ENCODE measurements at places on chromosomes 6 and 20.

GRCh38 chr20:53859684-53860083 lies 210.7 kb downstream of the BCAS1 start:
- no peaks in the 10 kb centered on the region for H3K4me1 ChIP-seq
- no peaks in the 10 kb centered on the region for H3K36me3 ChIP-seq
- H3K27ac ChIP-seq, result no peak overlapping the region
- H3K4me3 ChIP-seq, result no peak overlapping the region

GRCh38 chr20:6580486-6580885 lies 187.0 kb upstream of the BMP2 start:
- no peaks in the 10 kb centered on the region for H3K4me1 ChIP-seq
- no peak for DNase-seq
- H3K36me3 ChIP-seq, result no peaks in the 10 kb centered on the region
- H3K4me3 ChIP-seq, result no peak overlapping the region
- no peak overlapping the region for H3K27ac ChIP-seq
- H3K27me3 ChIP-seq, result no peaks in the 10 kb centered on the region

DNA sequence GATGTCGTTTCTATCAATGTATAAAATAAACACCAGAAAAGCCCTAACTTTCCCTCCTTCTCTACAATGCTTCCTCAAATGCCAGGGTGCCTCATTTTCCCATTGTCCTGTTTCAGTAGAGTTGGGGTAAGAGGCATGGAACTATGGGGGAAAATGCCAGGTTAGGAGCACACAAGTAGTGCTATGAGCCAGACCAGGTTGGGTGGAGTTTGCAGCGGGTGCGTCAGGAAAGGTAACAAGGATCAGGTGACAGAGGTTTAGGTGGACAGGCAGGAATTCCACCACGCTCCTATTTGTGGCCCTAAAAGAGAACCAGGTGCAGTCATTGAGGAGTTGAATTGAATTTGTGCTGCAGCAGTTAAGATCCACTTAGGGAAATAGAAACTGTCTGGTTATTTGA lies 36.5 kb downstream of the SYTL3 start:
- H3K27ac ChIP-seq, result no peak overlapping the region
- no peaks in the 10 kb centered on the region for H3K36me3 ChIP-seq
- H3K4me3 ChIP-seq, result no peak overlapping the region
- no peaks in the 10 kb centered on the region for H3K4me1 ChIP-seq
- H3K27me3 ChIP-seq, result no peaks in the 10 kb centered on the region
- DNase-seq, result no peak

DNA sequence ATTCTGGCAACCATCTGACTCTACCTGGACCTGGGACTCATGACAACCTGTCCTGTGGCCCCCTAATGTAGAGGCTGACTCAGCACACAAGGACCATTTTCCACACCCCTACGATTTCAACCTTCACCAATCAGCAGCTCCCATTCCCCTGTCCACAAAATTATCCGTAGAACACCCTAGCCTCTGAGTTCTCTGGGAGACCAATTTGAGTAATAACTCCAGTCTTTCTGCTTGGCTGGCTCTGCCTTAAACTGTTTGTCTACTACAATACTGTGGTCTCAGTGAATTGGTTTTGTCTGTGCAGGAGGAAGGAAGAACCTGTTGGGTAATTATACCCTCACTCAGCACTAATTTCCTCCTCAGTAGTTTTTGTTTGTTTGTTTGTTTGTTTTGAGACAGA lies 99.3 kb upstream of the MRPS10 start:
- DNase-seq, result no peak
- H3K4me3 ChIP-seq, result no peak overlapping the region
- no peak overlapping the region for H3K27ac ChIP-seq
- H3K4me1 ChIP-seq, result no peaks in the 10 kb centered on the region

DNA sequence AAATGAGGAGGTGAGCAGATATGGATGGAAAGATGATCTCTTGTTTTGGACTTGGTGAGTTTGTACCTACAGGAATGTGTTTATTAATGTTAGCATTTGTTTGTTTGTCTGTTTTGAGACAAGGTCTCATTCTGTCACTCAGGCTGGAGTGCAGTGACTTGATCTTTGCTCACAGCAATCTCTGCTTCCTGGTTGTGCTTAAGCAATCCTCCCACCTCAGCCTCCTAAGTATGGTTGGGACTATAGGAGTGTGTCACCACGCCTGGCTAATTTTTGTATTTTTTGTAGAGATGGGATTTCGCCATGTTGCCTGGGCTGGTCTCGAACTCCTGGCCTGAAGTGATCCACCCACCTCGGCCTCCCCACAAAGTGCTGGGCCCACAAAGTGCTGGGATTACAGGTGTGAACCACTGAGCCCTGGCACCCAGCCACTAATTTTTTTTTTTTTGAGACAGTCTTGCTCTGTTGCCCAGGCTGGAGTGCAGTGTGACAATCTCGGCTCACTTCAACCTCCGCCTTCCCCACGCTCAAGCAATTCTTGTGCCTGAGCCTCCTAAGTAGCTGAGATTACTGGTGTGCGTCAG lies 7.1 kb downstream of the CASP8AP2 start:
- H3K27ac ChIP-seq, result no peak overlapping the region
- no peak for DNase-seq
- H3K4me1 ChIP-seq, result no peaks in the 10 kb centered on the region
- no peak overlapping the region for H3K4me3 ChIP-seq
- no peaks in the 10 kb centered on the region for H3K36me3 ChIP-seq

DNA sequence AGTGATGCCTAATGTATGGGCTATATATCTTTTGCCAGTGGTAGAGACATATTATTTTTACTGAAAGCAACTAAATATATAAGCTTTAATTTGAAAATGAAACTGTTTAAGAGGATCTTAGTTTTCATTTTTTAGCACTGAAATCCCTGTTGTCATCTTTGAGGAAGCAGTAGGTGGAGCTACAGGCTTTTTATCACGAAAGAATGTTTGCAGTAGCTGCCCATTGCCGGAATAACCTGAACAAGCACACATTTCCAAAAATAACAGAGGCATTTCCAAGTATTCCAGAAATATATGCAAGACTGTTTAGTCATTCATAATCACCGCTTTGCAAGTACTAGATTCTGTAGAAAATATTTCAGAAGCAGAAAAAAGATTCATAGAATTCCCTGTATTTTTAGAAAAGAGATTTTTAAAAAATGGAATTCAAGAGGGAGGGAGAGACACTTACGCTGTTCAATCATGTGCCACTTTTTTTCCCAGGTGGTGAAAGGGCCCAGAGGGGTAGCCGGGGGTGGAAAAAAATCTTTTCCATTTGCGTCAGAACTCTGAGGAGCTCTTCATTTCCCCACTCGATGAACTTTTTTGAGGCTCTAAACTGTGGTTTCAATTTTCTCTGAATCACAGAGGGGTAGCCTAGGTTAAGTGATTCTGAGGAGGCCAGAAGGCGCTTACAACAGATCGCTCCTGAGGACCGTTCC lies 142.5 kb upstream of the FERMT1 start:
- no peaks in the 10 kb centered on the region for H3K36me3 ChIP-seq
- H3K27me3 ChIP-seq, result no peaks in the 10 kb centered on the region
- H3K4me1 ChIP-seq, result no peaks in the 10 kb centered on the region
- H3K27ac ChIP-seq, result peak overlapping the region; percentile 79
- DNase-seq, result no peak
- H3K4me3 ChIP-seq, result peak overlapping the region; percentile 12

DNA sequence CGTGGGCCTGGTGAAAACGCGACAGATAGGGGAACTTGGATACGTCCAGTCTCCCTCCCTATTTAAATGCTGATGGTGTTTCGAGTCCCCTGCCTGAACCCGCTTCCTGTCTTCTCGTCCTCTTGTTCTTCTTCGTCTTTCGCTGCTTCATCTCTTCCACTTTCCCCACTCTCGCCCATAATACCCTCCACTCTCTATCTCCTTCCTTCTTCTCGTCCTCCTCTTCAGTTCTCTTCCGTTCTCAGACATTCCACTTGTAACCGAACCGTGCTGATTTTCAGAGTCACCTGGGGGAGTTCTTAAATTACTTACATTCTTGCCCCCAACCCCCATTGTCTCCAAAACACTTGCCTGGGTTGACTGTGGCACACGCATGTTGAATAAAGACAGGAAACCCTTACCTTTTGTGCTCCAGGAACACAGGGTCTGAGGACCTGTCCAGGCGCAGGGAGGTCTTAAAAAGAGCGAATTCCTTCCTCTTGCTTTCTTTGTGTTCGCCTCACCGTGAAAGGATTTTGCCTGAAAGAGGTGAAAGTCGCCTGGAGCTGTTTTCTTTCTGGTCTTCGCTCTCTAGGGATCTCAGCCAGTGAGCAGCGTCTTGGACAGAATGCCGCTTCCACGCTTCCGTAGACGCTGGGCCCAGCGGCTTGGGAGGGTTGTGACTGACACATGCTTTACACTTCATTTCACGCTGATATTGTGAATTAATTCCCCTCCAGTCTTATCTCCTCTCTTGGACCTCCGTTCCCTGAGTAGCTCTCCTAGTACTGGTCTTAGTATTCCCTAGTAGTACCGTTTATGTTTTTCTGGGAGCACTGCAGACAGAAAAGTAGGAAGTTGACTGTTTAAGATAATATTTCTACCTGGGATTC lies 184.0 kb downstream of the GPX5 start:
- H3K27me3 ChIP-seq, result peaks cover 10% of the 10 kb centered on the region
- H3K27ac ChIP-seq, result no peak overlapping the region
- no peak for DNase-seq
- H3K4me1 ChIP-seq, result no peaks in the 10 kb centered on the region

DNA sequence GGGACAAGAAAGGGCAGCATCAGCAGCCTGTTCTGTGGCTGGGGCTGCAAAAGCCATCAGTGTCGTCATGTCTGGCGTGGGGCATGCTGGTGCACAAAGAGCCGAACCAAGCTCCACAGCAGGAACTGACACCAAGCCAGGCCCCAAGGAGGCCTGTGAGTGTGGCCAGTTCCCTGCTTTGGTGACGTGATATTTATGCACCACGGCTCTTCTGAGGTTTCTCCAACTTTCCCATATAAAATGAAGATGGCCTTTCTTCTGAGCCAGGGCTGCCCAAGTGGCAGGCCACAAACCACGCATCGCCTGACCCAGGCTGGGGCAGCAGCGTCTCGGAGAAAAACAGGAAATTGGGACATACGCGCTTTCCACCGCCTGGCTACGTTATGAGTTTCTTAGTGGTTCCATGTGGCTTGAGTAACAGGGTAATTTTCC lies 109.9 kb downstream of the RIN2 start:
- H3K27ac ChIP-seq, result no peak overlapping the region
- H3K4me1 ChIP-seq, result no peaks in the 10 kb centered on the region
- no peak overlapping the region for H3K4me3 ChIP-seq
- no peaks in the 10 kb centered on the region for H3K36me3 ChIP-seq
- no peaks in the 10 kb centered on the region for H3K27me3 ChIP-seq

- H3K27me3 ChIP-seq, result no peaks in the 10 kb centered on the region
- H3K4me1 ChIP-seq, result peaks cover 15% of the 10 kb centered on the region
- no peaks in the 10 kb centered on the region for H3K36me3 ChIP-seq
- peak; percentile 57 for DNase-seq
Measured at GRCh38 chr6:112281821-112282615, 27.7 kb upstream of the LAMA4 start.

GRCh38 chr6:107491760-107492660 lies 2.1 kb downstream of the SOBP start:
- H3K4me1 ChIP-seq, result peaks cover 74% of the 10 kb centered on the region
- no peaks in the 10 kb centered on the region for H3K36me3 ChIP-seq
- peak; percentile 27 for DNase-seq
- peaks cover 14% of the 10 kb centered on the region for H3K27me3 ChIP-seq

GRCh38 chr6:75656479-75656878 lies 54.8 kb downstream of the SENP6 start:
- no peak overlapping the region for H3K27ac ChIP-seq
- no peaks in the 10 kb centered on the region for H3K27me3 ChIP-seq
- DNase-seq, result no peak
- no peaks in the 10 kb centered on the region for H3K4me1 ChIP-seq

- no peaks in the 10 kb centered on the region for H3K27me3 ChIP-seq
- H3K4me1 ChIP-seq, result peaks cover under 1% of the 10 kb centered on the region
- no peak overlapping the region for H3K4me3 ChIP-seq
- DNase-seq, result no peak
Measured at GRCh38 chr6:167050903-167051302, 51.7 kb downstream of the CEP43 start.

DNA sequence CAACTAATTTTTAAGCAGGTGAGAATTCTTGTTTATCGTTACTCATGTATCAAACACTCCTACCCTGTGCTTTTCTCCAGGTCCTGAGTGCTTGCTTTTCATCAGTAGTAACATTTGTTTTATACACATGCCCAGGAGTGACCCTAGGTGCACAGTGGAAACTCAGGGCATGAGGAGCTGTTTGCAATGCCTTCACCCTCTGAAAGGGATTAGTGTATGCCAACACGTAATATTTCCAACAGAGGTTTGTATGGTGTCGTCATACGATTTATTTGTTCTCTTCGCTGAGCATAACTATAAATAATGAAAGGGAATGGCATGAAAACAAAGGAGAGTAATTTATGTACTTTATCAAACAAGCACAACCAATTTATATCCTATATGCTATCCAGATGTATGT lies 537.4 kb upstream of the MMS22L start:
- no peaks in the 10 kb centered on the region for H3K36me3 ChIP-seq
- no peak overlapping the region for H3K4me3 ChIP-seq
- no peaks in the 10 kb centered on the region for H3K4me1 ChIP-seq
- no peak for DNase-seq
- H3K27ac ChIP-seq, result no peak overlapping the region

GRCh38 chr6:157921685-157922367 lies 59.8 kb upstream of the SYNJ2 start:
- no peak overlapping the region for H3K4me3 ChIP-seq
- H3K4me1 ChIP-seq, result no peaks in the 10 kb centered on the region
- no peaks in the 10 kb centered on the region for H3K36me3 ChIP-seq
- no peaks in the 10 kb centered on the region for H3K27me3 ChIP-seq

DNA sequence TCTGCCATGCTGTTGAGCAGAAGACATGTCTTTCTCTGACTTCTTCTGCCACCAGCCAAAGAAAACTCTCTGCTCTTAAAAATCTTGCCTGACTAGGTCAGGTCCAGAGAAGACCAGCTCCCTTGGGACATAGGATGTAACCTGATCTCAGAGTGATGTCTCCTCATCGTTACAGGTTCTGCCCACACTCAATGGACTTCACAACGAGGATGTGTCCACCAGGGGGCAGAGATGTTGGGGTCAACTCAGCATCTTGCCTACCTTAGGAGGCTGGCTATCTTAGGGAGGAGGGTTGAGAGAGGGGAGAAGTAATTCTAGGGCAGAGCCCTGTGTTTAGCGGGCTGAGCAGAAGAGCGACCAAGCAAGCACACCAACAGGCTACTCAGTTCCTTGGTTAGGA lies 207.6 kb upstream of the CDH4 start:
- H3K27me3 ChIP-seq, result no peaks in the 10 kb centered on the region
- H3K4me1 ChIP-seq, result no peaks in the 10 kb centered on the region
- H3K27ac ChIP-seq, result no peak overlapping the region
- H3K36me3 ChIP-seq, result no peaks in the 10 kb centered on the region

- no peak for DNase-seq
- peaks cover 23% of the 10 kb centered on the region for H3K4me1 ChIP-seq
- H3K36me3 ChIP-seq, result no peaks in the 10 kb centered on the region
- H3K4me3 ChIP-seq, result no peak overlapping the region
Measured at GRCh38 chr6:113968472-113968871, 2.5 kb downstream of the HDAC2 start.

GRCh38 chr20:44222633-44223368 lies 12.2 kb upstream of the OSER1 start:
- no peak overlapping the region for H3K27ac ChIP-seq
- H3K27me3 ChIP-seq, result no peaks in the 10 kb centered on the region
- H3K4me1 ChIP-seq, result no peaks in the 10 kb centered on the region

- no peaks in the 10 kb centered on the region for H3K4me1 ChIP-seq
- H3K27me3 ChIP-seq, result no peaks in the 10 kb centered on the region
Measured at GRCh38 chr6:43951063-43951755, 176.0 kb downstream of the MRPL14 start.

- H3K36me3 ChIP-seq, result no peaks in the 10 kb centered on the region
- no peak for DNase-seq
- no peak overlapping the region for H3K27ac ChIP-seq
- no peak overlapping the region for H3K4me3 ChIP-seq
Measured at GRCh38 chr20:24872291-24873024, 76.6 kb upstream of the CST7 start.

Measured in tibial nerve (tissue), 4 donors.